HS-27A (cell line): ENCODE measurements at places on chromosomes 3 and 15.

DNA sequence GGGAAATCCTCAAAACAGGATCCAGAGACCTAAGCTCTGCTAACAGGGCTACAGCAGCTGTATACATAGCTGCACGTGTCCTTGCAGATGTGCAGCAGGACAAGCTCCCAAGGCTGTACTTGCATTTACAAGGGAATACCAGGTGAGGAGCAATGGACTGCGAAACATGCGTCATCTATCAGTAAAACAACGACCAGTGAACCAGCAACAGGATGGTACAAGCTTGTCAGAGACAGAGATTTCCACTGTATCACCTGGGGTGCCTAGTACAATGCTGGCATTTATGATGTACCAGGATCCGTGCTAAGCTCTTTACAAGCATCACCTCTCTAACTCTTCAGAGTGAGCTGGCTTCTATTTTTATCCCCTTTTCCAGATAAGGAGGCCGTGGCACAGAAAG, 227.3 kb downstream of the FOXP1 start:
- no peak for DNase-seq

GRCh38 chr3:11117591-11117990, 36.7 kb upstream of the HRH1 start:
- no peak for DNase-seq

GRCh38 chr3:51295625-51296024, 89.5 kb upstream of the MANF start:
- no peak for DNase-seq

DNA sequence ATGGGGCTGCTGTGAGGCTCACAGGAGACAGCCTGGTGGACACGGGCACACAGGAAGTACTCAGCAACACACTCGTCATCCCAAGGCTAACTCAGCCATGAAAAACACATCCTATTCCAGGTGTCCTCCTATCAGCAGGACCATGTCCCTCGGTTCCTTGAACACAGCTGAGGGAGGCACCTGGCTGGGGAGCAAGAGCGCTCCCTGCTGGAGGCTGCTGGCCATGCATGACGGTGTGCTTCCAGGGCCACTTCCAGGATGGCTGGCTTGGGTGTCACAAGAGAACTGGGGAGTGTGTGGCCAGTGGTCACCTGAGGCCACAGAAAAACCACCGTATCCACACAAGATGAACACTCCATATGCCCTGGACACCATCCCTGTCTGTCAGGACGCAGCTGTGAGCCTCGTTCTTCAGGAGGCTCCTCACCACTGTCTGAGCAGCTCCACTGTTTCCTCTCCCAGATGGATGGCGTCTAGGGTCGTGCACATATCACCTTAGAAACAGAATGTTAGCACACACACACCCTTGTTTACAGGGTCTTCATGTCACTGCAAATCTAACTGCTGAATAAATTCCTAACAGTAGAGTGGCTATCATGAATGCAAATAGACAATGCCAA, 31.0 kb downstream of the POC1A start:
- DNase-seq: no peak

GRCh38 chr15:80494351-80494751, 90.2 kb downstream of the ARNT2 start:
- DNase-seq: peak; percentile 95

- no peak for DNase-seq
These were observed 394.8 kb downstream of the TUSC7 start for GRCh38 chr3:117104381-117104780.

DNA sequence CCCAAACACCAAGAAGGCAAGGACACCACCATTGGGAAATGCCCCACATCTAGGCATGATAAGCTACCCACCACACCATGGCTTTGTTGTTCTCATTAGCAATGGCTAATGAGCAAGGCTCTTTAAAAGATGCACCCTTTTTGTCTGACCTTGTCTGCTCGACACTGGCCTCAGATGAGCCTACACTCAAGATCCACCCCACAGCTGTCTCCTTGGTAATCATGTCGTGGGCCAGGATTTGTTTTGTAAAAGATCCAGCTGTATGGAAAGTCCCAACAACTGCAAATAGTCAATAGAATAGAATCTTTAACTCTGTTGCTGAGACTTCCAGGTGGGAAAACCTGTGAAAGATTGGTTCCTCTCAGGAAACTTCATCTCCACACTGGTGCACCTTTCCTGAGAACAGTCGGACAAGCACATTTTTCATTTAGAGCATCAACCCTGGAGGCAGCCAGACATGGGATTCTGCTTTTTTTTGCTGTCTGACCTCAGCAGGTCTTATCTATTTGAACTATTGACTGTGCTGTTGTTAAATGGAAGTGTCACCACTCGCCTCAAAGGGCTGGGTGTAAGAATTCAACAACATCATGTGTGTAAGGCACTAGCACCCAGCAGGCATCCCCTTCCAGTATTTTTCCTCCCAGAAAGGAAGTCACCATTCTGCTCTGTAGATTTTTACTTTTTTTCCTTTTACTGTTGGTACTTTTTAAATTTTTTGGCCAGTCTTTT, 35.5 kb downstream of the DUT start:
- DNase-seq: no peak

- no peak for DNase-seq
These were observed 14.3 kb downstream of the BHLHE40 start for GRCh38 chr3:4993276-4994143.

GRCh38 chr3:53597136-53597915, 102.9 kb downstream of the CACNA1D start:
- DNase-seq: no peak

DNA sequence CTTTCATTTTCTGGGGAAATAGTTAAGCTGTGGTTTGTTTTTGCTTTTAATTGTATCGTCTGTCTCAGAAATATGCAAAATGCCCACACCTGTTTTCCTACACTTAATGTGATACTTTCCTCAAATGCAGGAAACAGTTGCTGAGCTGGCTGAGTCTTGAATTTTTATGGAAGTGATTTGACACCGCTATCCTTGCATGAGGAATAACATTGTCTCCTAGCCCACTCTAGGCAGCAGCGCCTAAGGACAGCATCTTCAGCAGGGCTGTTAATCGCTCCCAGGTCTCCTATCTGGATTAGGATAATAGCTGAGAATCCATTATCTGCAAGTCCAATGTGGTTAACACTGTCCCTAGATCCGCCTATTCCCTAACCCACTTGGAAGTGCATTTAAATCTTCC, 132.6 kb upstream of the NR2E3 start:
- DNase-seq: no peak

GRCh38 chr15:73709686-73710085, 25.5 kb downstream of the CD276 start:
- DNase-seq: no peak

GRCh38 chr3:152466784-152467183, 198.1 kb downstream of the MBNL1 start:
- no peak for DNase-seq

DNA sequence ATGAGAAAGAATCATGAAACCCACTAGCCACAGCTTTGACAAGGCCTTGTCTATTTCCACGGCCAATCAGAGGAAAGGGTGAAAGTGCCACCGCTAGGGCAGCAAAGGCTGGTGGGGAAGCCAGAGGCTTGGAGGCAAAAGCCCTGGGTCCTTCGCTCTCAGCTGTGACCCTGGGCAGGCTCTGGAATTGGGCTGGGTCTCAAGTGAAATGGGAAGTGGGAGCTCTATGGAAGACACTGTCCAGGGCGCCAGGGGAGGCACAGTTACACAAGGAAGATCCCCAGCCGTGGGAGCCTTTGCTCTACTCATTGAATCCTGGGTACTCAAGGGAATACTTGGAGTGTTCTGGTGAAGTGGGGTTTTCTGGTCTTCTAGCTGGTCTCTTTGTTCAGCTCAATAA, 136.2 kb downstream of the ASB7 start:
- DNase-seq: no peak

DNA sequence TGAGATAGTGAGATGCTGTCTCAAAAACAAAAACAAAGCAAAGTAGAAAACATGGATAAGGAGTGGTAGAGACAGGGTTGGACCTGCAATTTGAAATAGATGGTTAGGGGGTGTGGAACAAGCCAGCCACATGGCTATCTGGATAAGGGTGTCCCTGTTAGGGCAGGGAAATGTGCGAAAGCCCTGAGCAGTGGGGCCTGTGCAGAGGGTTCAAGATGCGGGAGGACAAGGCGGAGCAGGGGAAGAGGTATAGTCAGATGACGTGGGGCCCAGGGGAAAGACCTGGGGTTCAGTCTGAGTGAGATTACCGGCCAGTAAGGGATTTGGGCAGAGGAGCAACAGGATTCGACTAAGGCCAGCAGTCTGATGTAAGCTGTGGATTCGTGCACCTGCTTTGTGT, 18.4 kb upstream of the NR2E3 start:
- no peak for DNase-seq

DNA sequence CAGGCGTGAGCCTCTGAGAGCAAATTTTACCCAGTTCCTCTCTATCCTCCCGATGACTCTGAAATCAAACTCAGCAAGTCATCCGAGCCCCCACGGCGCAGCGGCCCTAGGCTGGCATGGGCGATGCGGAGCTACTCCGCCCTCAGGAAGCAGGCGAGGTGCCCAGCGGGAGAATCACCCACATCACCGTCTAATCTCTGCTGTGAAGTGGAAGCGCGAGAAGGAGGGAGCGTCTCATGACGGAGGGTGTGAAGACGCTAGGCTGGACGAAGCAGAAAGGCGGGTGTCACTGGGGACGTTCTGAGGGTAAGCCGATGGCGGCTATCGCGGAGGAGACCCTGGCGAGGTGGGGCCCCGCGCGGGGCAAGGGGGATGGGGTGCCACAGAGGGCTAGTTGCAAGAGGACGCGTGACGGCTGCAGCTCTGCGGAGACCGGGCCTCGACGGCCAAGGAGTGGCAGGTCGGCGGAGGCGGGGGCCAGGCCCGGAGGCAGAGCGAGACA, 9.1 kb upstream of the GNAI2 start:
- peak; percentile 33 for DNase-seq

DNA sequence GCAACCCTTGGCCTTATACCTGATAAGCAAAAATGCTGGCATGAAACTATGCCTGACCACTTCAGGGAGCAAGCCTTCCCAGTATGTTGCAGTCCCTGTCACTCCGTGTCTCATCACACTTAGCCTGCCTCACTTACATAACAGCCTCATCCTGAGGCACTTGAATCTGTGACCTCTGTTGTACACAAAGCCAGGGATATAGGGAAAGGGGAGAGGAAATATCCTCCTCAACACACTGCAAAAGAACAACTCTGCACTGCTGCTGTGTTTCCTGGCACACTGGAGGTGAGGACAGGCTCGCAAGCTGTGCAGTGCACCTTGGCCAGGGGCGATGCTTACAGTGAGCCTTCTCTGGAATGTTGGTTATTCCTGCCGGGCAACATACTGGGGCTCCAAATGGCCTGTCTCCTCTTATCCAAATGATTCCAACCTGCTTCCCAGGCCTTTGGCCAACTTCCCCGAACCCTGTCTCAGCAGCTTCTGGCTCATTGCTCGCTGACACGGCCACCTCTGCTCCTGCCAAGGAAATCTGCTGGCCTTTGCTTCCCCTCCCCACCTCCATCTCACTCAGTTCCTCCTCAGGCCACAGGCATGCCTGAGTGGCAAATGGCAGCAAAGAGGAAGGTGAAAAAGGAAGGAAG, 109.2 kb downstream of the CD47 start:
- no peak for DNase-seq

GRCh38 chr15:80875568-80876347, 96.6 kb downstream of the CEMIP start:
- DNase-seq: no peak

GRCh38 chr15:94421706-94422105, 190.3 kb downstream of the MCTP2 start:
- no peak for DNase-seq

DNA sequence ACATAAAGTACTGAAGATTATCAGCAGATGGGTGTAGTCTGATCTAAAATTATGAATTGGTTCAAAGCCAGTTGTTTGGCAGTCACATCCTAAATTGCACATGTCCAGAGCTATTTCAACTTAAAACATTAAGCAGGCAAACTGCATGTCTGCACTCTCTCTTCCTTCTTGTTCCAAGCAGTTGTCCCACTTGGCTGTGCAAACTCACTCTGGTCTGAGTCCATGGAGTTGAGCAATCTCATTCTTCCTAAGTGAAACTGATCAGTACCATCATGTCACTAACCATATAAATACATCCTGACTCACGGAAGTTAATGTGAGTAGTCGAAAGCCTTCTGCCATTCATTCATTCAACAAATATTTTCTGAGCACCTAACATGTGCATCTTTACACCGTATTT, 353.0 kb downstream of the ROBO1 start:
- no peak for DNase-seq

- no peak for DNase-seq
These were observed 28.9 kb downstream of the NXPE3 start for GRCh38 chr3:101807888-101808287.

- DNase-seq: no peak
These were observed 39.3 kb downstream of the MEGF11 start for GRCh38 chr15:66214246-66214645.

- DNase-seq: no peak
These were observed 1.5 kb downstream of the TEX55 start for GRCh38 chr3:119147494-119147893.

DNA sequence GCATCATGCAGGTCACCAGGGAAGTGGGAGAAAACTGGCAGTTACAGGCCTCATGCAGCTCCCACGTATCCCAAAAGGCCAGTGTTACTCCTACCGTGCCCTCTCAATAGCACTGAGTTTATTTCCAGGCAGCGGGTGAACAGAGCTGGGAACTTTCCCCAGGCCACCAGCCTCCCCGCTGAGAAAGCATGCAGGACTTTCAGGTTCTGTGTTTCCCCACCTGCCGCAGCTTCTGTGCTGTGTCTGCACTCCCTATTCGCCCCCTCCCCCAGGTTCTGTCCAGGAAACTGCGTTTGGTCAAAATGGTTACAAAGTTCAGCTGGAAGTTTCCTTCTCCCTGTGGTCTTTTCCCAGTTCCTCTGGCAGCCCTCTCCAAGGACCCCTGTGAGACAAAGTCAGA, 21.4 kb downstream of the NEK11 start:
- DNase-seq: no peak

GRCh38 chr3:190340071-190340470, 17.8 kb upstream of the CLDN1 start:
- DNase-seq: no peak

GRCh38 chr3:153274561-153274960, 112.5 kb downstream of the RAP2B start:
- no peak for DNase-seq

DNA sequence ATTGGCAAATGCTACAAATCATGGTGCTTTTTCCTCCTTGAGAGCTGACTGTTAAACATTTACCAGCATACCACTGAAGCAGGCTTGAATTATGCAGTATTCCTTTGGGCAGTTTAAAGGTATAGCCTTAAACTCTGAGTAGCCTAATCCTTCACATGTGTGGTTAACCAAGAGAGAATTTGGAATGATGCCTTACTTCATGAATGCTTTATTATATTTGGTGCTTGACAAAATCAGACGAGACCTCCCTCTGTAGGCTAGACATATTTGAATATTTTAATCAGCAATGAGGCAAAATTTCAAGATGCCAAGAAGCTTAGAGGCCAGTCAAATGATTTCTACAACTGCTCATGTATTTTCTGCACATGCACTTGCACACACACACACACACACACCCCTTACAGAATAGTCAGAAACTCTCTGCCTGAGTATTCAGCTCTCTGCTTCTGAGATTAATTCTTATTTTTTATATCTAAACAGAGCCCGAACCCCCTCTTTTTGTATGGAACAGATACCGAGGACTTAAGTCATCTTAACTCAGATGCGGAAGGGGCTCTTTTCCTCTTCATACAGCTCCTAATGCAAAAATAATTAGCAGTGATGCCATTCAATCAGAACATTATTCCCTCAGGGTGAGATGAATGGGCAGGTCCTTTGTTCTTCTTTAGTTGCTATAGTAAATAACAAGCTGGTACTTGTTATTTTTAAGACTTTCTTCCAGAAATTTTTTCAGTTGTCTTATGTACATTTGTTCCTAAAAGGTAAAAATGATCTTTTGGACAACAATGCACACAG, 195.5 kb upstream of the TMC3 start:
- no peak for DNase-seq

- DNase-seq: peak; percentile 94
These were observed 361.0 kb downstream of the SHQ1 start for GRCh38 chr3:72487078-72487765.
